Psoas muscle (tissue), 8 donors: ENCODE measurements at places on chromosomes 13 and 19. TPM values are rescaled to one million over a fixed set of nuclear protein-coding genes. Genes with fewer than 3 reads are reported as not detected.
A peak's percentile ranks its signal among the peaks of the same experiment; 100 is the strongest.

DNA sequence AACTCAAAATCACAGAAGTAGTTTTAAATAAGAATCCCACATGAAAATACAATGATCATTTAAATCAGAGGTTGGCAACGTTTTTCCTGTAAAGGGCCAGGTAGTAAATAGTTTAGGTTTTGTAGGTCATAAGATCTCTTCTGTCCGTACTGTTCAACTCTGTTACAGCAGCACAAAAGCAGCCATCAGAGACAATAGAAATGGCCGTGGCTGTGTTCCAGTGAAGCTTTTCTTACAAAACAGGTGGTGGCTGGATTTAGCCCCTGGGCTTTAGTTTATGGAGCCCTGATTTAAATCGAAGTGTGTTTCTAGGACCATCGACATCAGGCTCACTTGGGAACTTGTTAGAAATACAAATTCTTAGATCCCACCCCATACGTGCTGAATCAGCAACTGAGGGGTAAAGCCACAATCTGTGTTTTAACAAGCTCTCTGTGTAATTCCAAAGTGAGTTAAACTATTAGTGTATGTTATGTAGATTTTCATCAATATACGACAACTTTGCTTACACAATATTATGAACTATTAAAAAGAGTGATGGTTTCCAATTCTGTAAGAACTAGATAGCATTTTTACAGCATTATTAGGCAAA lies 54.8 kb upstream of the MIR17HG start:
- no peak for DNase-seq
- H3K4me3 ChIP-seq: no peak overlapping the region
- H3K36me3 ChIP-seq: no peaks in the 10 kb centered on the region
- no peaks in the 10 kb centered on the region for H3K27me3 ChIP-seq
- H3K27ac ChIP-seq: no peak overlapping the region

- no peaks in the 10 kb centered on the region for H3K36me3 ChIP-seq
- peak overlapping the region; percentile 89 for H3K27ac ChIP-seq
- peak overlapping the region; percentile 89 for H3K4me3 ChIP-seq
- DNase-seq: no peak
- no peaks in the 10 kb centered on the region for H3K27me3 ChIP-seq
- peaks cover 14% of the 10 kb centered on the region for H3K4me1 ChIP-seq
Measured at GRCh38 chr19:58474997-58475713, 997 bp upstream of the ZNF446 start.

DNA sequence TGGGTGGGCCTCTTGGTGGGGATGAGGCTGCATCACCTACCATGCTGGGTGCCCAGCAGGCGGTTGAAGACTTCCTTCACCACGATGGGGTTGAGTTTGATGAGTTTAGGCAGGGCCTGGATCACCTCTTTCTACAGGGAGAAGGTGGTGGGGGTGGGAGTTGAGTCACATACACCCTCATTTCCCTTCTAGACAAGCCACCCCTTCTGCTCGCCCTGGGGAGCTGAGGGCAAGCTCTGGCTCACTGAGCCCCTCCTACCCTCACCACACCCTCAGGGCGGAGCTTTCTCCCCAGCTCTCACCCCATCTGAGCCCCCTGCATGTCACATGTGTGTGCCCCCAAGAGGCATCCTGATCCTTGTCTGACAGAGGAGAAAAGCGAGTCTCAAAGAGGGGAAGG lies 7.6 kb upstream of the RSPH6A start:
- H3K4me1 ChIP-seq: peaks cover 5% of the 10 kb centered on the region
- no peak for DNase-seq
- H3K27ac ChIP-seq: no peak overlapping the region
- H3K4me3 ChIP-seq: no peak overlapping the region
- H3K27me3 ChIP-seq: no peaks in the 10 kb centered on the region

DNA sequence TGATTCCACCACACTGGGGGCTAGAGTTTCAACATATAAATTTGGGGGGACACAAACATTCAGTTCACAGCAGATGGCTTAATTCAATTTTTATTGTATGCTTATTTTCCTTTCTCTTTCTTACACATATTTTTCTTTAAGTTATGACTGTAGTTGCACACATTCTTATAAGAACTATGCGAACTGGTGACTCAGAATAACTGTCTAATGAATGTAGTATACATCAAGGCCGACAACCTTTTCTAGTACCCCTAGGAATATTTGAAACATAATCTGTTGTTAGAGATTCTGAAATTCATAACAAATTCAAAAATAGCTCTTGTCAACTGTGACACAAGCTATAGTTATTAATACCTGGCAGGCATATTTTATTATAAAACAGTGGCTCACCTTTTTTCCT lies 695.6 kb downstream of the PCDH9 start:
- no peak overlapping the region for H3K27ac ChIP-seq
- no peaks in the 10 kb centered on the region for H3K27me3 ChIP-seq
- H3K4me1 ChIP-seq: no peaks in the 10 kb centered on the region
- H3K4me3 ChIP-seq: no peak overlapping the region
- H3K36me3 ChIP-seq: no peaks in the 10 kb centered on the region

- no peak for DNase-seq
- no peaks in the 10 kb centered on the region for H3K27me3 ChIP-seq
- H3K4me3 ChIP-seq: no peak overlapping the region
- H3K27ac ChIP-seq: peak overlapping the region; percentile 50
- no peaks in the 10 kb centered on the region for H3K36me3 ChIP-seq
- H3K4me1 ChIP-seq: peaks cover 3% of the 10 kb centered on the region
Measured at GRCh38 chr13:110540871-110541525, 20.5 kb downstream of the RAB20 start.

- peaks cover 4% of the 10 kb centered on the region for H3K27me3 ChIP-seq
- H3K27ac ChIP-seq: no peak overlapping the region
- no peaks in the 10 kb centered on the region for H3K36me3 ChIP-seq
- no peak overlapping the region for H3K4me3 ChIP-seq
- H3K4me1 ChIP-seq: no peaks in the 10 kb centered on the region
Measured at GRCh38 chr19:1661995-1662394, 9.6 kb upstream of the TCF3 start.

- DNase-seq: no peak
- H3K27me3 ChIP-seq: peaks cover 3% of the 10 kb centered on the region
- H3K27ac ChIP-seq: no peak overlapping the region
- H3K4me1 ChIP-seq: no peaks in the 10 kb centered on the region
- no peak overlapping the region for H3K4me3 ChIP-seq
- H3K36me3 ChIP-seq: no peaks in the 10 kb centered on the region
Measured at GRCh38 chr19:50975766-50976165, 6.4 kb upstream of the KLK6 start.

DNA sequence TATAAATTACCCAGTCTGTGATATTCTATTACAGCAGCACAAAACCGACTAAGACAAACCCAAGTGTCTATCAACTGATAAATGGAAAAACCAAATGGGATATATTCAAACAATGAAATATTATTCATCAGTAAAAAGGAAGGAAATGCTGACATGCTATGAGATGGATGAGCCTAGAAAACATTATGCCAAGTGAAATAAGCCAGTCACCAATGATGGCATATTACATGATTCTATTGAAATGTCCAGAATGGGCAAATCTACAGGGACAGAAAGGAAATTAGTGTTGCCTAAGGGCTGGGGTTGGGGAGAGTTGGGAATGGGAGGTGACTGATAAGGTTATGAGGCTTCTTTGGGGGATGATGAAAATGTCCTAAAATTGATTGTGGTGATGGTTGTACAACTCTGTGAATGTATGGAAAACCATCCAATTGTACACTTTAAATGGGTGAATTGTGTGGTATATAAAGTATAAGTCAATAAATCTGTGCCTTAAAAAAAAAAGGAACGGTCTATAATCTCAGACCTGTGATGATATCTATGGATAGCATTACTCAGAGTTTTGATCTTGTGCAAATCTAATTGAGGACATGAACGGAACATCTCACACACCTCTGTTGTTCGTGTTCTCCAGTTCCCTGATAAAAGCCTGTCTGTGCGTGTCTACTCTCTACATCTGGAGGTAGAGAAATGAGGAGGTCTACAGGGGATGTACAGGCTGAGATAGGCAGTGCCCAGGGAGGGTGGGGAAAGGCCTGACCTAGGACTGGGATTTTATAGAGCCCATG lies 49.0 kb downstream of the TNFRSF19 start:
- no peaks in the 10 kb centered on the region for H3K4me1 ChIP-seq
- H3K27me3 ChIP-seq: no peaks in the 10 kb centered on the region
- H3K36me3 ChIP-seq: no peaks in the 10 kb centered on the region
- H3K4me3 ChIP-seq: no peak overlapping the region

DNA sequence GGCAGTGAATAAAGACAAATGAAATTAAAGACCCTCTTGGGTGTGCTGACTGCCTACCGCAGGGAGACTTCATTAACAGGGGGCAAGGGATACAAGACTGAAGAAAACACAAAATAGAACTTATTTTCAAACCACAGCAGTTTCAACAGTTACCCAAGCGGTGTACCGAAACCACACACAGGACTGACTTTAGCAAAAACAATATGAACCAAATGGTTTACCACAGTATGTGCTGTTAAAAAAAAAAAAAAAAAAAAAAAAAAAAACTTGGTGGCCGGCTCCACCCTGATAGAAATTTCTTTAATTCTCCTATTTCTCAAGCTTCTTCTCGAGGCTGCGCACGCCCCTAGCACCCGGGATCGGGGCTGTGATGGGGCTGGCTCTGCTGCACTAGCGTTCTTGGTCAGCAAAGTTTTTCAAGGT lies 42.6 kb downstream of the KLF2 start:
- peaks cover 25% of the 10 kb centered on the region for H3K4me1 ChIP-seq
- peak overlapping the region; percentile 24 for H3K4me3 ChIP-seq
- peak overlapping the region; percentile 69 for H3K27ac ChIP-seq
- peaks cover 14% of the 10 kb centered on the region for H3K36me3 ChIP-seq
- no peak for DNase-seq

- H3K4me3 ChIP-seq: no peak overlapping the region
- H3K27me3 ChIP-seq: peaks cover 3% of the 10 kb centered on the region
- no peaks in the 10 kb centered on the region for H3K36me3 ChIP-seq
- no peak for DNase-seq
- no peak overlapping the region for H3K27ac ChIP-seq
Measured at GRCh38 chr13:28558567-28558966, 63.6 kb upstream of the FLT1 start.

GRCh38 chr13:27524981-27525975 lies 74.9 kb upstream of the MTIF3 start:
- no peaks in the 10 kb centered on the region for H3K4me1 ChIP-seq
- no peak overlapping the region for H3K4me3 ChIP-seq

DNA sequence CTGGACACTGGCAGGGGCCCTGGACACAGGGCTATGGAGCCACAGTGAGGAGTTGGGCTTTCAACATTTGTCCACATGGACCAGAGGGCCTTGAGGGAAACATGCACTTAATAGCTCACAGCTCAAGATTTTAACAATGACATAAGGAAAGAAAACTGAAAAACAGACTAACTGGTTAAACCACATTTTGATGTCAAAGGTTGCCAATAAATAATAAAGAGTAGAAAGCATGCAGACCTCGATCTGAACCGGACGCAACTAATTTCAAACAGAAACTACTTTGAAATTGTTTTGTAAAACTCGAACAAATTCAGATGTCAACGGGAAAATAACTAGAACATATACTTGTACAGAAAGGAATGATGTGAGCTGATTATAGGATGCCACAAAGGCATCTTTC lies 15.5 kb upstream of the ZNF888 start:
- no peak overlapping the region for H3K4me3 ChIP-seq
- DNase-seq: no peak
- H3K4me1 ChIP-seq: peaks cover 6% of the 10 kb centered on the region
- no peaks in the 10 kb centered on the region for H3K36me3 ChIP-seq
- no peak overlapping the region for H3K27ac ChIP-seq

GRCh38 chr13:76783798-76784197 lies 102.4 kb downstream of the KCTD12 start:
- DNase-seq: no peak
- H3K4me1 ChIP-seq: no peaks in the 10 kb centered on the region
- no peak overlapping the region for H3K27ac ChIP-seq
- H3K4me3 ChIP-seq: no peak overlapping the region
- H3K27me3 ChIP-seq: no peaks in the 10 kb centered on the region

DNA sequence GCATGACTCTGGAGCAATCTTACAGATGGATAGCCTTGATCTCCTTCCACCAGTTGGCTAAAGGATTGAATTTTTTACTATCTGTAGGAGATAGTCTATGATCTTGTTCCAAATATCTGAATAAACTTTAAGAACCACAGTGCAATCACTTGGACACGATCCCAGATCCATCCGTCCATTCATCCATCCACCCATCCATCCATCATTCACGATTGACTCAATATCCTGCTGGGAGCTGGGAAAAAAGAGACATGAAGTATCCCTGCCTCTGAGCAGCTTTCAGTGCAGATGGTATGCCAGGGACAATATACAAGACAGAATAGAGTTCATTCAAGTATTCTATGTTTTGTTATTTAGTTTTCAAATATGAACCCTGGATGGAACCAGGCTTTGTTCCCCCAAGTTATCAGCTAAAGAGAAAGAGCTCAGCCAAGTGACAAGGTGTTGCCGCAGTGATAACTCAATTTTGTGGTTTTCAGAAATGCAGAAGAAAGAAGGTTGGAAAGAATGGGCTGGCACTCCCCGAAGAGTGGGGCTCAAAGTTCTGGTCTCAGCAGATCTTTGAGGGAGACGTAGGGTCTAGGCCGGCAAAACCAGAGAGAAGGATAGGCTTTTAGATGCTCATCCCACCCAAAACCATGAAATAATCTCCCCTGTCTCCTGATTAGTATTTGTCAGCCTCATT lies 66.3 kb downstream of the IRS2 start:
- H3K36me3 ChIP-seq: no peaks in the 10 kb centered on the region
- H3K27me3 ChIP-seq: no peaks in the 10 kb centered on the region
- H3K4me1 ChIP-seq: peaks cover 2% of the 10 kb centered on the region
- H3K27ac ChIP-seq: no peak overlapping the region

DNA sequence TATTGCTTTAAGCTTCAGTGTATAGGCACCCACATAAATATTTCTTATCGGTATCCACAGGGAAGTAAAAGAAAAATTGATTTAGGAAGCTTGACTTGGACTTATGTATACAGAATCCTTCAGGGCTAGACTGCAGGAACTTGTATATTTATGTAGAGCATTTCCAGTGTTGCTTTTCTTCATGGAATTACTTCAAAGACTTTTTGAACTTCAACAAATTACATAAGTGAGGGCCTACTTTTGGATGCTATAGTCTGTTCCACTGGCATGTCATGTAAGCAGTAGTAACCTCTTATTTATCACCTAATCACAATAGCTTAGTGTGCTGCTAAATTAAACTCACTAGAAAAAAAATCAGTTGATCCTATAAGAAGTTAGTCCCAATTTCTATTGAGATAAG lies 557.9 kb upstream of the SLITRK6 start:
- no peak for DNase-seq
- no peaks in the 10 kb centered on the region for H3K27me3 ChIP-seq
- H3K27ac ChIP-seq: no peak overlapping the region
- H3K4me1 ChIP-seq: no peaks in the 10 kb centered on the region
- no peaks in the 10 kb centered on the region for H3K36me3 ChIP-seq

GRCh38 chr19:48751845-48752495 lies 471 bp downstream of the FUT1 start:
- peak overlapping the region; percentile 57 for H3K4me3 ChIP-seq
- peak overlapping the region; percentile 42 for H3K27ac ChIP-seq
- no peaks in the 10 kb centered on the region for H3K27me3 ChIP-seq
- DNase-seq: no peak
- H3K4me1 ChIP-seq: peaks cover 19% of the 10 kb centered on the region

C5AR1 gene
- 0.64 TPM for polyA plus RNA-seq

IGSF23 gene
- not detected for polyA plus RNA-seq

RASL11A gene
- 2.3 TPM for polyA plus RNA-seq

CATSPERD gene
- polyA plus RNA-seq: not detected
